ENCODE measurements at places on chromosomes 7 and 10. TPM values are rescaled to one million over a fixed set of nuclear protein-coding genes. Genes with fewer than 3 reads are reported as not detected.

Gene SDHAF3
- total RNA-seq, result 37.3 TPM

Gene ADAM12
- total RNA-seq, result 1.1 TPM

Gene AKR1C1
- total RNA-seq, result 1,182 TPM

Gene GSTO2
- total RNA-seq, result 86.5 TPM

Gene NAT16
- total RNA-seq, result not detected

Gene SLC13A1
- total RNA-seq, result not detected

Gene NCOA4
- total RNA-seq, result 101 TPM

Gene CHCHD3
- total RNA-seq, result 130 TPM

Gene AKR1E2
- total RNA-seq, result not detected

Gene AHR
- 117 TPM for total RNA-seq
